ENCODE measurements at places on chromosomes 7 and 10.
A peak's percentile ranks its signal among the peaks of the same experiment; 100 is the strongest.

DNA sequence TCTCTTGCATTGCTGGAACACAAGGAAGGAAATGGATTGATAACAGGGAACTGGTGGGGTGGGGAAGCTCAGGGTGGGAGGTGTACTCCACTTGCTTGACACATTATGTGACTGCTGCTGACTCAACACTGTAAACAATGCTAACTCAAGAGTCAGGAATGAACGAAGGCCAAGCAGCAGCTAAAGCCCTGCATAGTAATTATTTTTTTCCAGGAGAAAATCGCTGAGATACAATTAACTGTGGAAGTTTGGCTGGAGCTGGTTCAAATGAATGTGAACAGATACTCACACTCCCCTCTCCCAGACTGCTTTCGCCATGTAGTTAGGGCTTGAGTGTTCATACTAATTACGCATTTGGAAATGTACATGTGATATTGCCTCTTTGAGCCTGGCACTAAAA lies 170.9 kb upstream of the AOAH start:
- DNase-seq = no peak

- no peak for DNase-seq
Measured at GRCh38 chr7:137846827-137847567, at the start of gene DGKI. DGKI (minus strand) TSS chr7:137846974.

- no peak for DNase-seq
Measured at GRCh38 chr7:70343519-70343918, 745.2 kb downstream of the AUTS2 start.

DNA sequence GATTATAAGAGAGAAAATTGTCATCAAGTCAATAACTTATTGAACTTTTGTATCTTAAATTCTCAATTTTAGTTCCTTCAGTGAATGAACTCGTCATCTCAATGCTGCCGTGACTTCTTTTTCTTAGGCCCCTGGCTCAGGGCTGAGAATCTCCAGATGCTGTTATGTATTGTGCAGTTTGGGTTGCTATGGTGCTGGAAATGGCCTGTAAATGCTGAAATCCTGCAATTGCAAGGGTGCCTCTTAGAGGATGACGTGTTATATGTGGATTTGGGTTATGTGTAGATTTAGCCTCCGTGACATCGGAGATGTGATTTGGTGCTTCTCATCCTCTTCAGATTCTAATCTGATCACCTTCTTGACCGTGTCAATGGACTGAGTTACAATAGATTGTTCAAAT lies 55.7 kb upstream of the ZRANB1 start:
- no peak for DNase-seq

DNA sequence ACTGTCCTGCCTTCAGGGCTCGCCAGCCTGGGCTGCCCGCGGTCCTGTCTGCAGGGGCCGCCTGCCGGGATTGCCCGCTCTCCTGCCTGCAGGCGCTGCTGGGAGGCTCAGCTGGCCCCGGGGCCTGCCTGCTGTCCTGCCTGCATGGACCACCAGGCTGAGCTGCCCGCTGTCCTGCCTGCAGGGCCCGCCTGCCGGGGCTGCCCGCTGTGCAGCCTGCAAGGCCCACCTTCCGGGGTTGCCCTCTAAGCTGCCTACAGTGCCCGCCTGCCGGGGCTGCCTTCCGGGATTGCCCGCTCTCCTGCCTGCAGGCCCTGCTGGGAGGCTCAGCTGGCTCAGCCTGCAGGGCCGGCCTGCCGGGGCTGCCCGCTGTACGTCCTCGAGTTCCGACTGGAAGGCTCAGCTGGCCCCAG lies 164.4 kb downstream of the GLRX3 start:
- DNase-seq = peak; percentile 47

DNA sequence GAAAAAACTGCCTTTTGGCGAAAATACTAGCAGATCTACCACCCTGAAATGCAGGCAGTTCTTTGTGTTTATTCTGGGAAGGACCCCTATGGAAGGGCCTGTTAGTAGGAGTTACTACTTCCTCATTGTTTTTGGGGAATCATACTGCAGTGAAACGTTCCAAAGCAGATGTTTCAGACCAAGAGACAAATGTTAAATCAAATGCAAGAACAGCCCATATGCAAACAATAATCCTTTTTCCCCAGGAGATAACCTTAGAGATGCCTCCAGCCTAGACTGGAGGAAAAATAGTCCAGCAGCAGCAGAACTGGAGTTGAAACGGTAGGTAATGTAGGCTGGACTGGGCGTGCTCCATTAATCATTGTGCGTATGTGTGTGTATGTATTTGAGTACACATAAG lies 65.9 kb upstream of the VWDE start:
- DNase-seq = no peak

GRCh38 chr7:64990936-64991335 lies at the start of gene ZNF117:
ZNF117 (minus strand) TSS chr7:64991036.
- no peak for DNase-seq

GRCh38 chr7:155467846-155468784 lies 10.2 kb downstream of the EN2 start:
- no peak for DNase-seq

DNA sequence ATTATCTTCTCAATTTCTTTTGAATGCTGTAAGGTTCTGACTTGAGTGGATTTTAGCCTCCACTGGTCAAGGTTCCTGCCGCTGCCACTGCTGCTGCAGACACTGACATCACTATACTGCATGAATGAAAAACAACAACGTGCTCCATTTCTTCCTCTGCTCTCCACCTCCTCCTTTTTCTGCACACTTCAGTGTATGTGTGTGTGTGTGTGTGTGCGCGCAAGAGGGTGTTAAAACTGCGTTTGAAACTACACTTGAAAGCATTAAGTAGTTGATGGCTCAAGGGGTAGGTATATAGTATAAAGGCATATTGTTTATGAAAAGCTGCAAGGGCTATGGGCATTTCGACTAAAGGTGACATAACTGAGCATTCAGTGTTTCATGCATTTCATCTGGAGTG lies 3.5 kb downstream of the GLCCI1 start:
- DNase-seq = peak; percentile 30

DNA sequence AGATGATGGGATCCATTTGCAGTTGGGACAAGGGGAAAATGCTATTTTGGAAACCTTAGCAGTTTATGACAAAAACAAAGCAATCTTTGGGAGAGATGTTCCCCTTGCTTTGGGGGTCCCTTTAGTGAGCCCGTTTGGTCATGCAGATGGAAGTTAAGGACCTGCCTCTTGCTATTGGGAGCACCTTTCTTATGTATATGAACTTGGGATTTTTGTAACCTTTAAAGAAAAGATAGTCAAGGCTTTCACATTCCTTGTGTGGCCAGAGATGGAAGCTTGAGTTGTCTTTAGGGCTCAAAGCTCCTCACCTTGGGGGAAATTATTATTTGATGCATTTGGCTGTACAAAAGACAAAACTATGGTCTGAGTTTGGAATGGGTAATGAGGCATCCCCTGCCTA lies 179.0 kb upstream of the PLPP4 start:
- DNase-seq = no peak

- DNase-seq = no peak
Measured at GRCh38 chr7:22911889-22912288, 89.2 kb upstream of the TOMM7 start.

DNA sequence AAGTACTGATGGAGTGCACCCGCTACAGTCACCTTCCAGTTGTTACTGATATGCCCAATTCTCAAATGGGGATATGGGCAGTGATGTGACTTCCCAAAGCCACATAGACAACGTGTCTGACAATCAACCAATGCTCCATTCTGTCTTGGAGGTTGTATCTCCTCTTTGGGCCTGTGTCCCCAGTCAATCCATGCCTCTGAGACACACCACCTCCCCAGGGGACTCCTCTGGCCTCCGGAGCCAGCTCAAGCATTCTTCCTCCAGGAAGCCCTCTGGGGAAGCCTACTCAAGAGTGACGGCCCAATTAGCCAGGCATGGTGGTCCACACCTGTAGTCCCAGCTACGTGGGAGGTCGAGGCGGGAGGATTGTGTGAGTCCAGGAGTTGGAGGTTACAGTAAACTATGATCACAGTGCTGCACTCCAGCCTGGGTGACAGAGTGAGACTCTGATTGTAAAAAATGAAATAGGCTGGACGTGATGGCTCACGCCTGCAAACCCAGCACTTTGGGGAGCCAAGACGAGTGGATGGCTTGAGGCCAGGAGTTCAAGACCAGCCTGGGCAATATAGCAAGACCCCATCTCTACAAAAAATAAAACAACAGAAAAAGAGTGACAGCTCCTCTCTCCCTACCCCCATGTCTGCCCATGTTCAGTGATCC lies 99.5 kb upstream of the TNRC18 start:
- DNase-seq = no peak

- no peak for DNase-seq
Measured at GRCh38 chr7:9391221-9391620, 957.8 kb downstream of the NXPH1 start.

DNA sequence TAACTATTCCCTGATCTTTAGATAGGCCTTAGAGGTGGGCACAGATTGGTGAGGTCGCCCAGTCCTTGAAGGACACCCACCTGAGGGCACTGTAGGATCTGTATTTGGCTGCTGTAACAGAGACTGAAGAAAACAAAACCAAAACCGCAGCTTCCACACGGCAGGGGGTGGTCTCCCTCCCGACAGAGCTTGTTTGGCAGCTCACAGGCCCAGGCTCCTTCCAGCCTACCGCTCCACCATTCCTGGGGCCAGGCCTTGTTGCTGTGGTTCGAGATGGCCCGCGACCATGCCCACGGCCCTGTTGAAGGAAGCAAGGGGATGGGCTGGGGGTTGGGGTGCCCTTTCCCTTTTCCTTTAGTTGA lies 30.4 kb downstream of the ZNF783 start:
- DNase-seq = no peak

DNA sequence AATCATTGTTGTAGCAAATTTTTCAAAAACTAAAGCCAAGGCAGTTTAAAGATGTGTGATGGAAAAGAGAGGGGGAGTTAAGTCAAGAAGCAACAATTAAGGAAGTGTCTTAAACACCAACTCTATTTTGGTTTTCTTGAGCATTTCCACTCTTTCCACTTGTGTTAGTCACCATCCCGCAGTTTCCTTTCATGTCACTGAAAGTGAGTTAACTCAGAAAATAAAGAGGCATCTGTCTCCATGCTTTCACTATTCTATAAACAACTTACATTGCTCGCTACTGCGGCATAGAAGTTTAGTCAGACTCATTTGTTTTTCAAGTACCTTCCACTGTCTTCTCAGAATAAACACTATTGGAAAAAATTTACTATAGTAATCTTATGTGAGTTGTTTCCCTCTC lies 284.9 kb upstream of the SEMA3D start:
- DNase-seq = no peak

GRCh38 chr7:2110610-2111396 lies 121.9 kb downstream of the MAD1L1 start:
- DNase-seq = no peak

Data from CD4-positive, alpha-beta T cell treated with Interleukin-15 for 4 hours (primary cell).